Caudate nucleus (tissue), 63 donors: ENCODE measurements at places on chromosomes 1 and 21.

- no peak for DNase-seq
Measured at GRCh38 chr1:20974951-20975350, 187.8 kb upstream of the HP1BP3 start.

DNA sequence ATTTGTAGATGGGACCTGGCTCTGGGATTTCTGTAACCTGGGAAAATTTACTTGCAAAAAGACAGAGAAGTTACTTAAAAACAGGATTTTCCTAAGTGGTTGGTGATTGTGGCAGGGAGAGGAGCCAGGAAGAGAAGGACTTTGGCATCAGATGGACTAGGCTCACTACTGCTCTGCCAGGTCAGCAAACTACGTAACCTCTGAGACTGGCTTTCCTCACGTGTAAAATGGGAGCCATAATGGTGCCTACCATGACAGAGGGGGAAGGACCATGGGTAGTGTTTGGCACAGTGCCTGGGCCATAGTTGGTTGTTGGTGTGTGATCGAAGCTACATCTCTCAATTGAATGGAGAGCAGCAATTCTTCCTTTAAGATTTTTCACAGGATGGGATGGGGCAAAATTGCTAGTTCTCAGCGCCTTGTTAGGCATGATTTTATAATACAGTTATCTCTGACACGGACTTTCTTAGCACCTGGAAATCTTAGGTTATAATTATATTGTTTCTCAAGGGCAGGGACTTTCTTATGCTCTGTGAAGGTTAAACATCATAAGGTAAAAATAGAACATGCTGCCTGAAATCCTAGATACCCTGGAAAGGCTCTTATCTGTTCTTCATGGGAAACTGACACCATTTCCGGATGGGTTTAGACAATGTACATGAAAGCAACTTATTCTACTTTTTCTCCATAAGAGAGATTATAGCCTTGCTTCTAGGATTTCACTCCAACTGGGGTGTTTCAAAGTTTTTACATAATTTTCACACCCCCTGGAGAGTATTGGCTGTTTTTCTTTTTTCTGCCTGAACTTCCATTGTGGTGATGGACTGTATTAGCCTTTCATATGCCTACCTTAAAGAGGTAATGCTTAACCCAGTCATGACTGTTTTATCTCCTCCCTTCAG is 10.9 kb downstream of the ROR1 start:
- no peak for DNase-seq

DNA sequence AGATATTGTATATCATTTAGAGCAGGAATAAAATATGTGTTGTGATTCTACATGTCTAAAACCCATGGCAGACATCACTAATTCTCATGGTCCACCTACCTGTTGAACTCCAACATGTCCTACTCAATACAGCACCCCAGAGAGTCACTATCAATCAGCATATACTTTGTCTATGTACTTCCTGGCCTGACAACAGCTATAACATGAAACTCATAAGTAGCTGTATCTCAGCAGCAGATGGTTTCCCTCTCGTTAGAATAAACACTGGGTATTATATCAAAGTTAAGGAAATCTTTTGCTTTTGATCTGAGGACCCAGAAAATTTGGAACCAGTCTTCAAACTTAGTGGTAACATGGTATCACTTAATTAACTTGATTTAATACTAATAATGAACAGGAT is 15.8 kb downstream of the ARPC5 start:
- DNase-seq = no peak

- DNase-seq = no peak
Measured at GRCh38 chr21:36354918-36355680, 30.1 kb upstream of the CHAF1B start.
